ENCODE measurements at places on chromosomes 3 and 15.

DNA sequence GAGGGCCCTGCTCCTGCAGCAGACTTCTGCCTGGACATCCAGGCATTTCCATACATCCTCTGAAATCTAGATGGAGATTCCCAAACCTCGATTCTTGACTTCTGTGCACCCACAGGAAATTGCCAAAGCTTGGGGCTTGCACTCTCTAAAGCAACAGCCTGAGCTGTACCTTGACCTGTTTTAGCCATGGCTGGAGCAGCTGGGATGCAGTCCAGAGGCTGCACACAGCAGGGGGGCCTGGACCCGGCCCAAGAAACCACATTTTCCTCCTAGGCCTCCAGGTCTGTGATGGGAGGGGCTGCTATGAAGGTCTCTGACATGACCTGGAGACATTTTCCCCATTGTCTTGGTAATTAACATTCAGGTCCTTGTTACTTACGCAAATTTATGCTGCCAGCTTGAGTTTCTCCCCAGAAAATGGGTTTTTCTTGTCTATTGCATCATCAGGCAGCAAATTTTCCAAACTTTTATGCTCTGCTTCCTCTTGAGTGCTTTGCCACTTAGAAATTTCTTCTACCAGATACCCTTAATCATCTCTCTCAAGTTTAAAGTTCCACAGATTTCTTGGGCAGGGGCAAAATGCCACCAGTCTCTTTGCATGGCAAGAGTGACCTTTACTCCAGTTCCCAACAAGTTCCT is 11.8 kb upstream of the MYO5A start:
- DNase-seq: no peak

GRCh38 chr3:181417748-181418147 is 294.0 kb upstream of the SOX2 start:
- DNase-seq: no peak

DNA sequence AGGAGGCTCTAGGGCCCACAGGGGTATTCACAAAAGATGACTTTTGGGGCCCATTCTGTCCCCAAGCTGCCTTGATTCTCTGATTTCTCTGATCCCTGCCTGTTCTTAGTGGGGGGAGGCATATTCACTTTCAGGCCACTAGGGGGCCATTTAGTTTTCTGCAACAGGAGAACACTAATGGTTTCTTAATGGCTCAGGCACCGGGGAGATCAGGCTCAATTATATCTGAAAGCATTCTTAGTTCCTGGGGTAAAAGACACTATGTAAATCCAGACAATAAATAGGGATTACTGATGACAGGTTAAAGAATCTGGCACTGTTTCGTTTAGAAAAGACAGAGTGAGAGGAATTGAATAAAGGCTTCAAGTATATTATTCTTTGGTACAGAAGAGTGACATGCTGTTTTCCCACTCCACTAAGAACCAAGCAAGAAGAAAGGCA is 2.5 kb upstream of the INAFM2 start:
- DNase-seq: peak; percentile 58

DNA sequence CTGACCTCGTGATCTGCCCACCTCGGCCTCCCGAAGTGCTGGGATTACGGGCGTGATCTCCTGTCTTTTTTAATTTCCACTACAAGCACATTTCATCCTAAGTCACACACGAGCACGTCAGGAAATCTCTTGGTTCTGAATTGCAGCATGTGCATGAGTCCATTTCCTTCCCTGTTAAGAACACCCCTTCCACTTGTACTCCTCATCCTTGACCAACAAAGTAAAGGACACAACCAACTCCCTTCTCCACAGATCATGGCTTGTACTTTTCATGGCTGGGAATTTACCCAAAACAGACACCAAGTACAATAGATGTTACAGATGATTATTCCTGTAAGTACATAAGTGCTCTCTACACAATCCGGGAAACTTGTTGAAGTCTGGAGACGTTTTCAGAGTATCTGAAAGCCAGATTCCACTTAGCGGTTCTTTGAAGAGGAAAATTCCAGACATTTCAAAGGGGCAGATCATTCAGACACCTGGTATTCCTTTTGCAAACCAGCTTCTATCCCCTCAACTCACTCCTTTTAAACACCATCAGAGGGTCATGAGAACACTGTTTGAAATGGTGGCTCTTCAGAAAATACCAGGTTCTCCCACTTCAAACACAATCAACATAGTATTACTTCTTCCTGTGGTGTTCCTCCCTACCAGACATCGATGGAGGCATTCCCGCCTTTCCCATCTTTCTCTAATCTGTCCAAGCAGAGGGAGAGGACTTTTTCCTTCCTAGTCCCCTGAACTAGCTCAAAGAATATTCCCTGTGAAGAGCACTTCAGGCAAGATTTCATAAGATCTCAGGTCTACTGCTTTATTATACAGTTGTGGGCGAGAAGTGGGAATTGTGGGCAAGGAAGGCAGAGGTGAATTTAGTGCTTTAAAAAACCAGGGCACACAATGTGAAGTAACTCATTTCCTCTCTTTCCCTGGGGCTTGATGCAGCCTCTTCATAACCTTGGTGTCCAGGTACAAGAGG is 80.1 kb upstream of the TSC22D2 start:
- DNase-seq: no peak

DNA sequence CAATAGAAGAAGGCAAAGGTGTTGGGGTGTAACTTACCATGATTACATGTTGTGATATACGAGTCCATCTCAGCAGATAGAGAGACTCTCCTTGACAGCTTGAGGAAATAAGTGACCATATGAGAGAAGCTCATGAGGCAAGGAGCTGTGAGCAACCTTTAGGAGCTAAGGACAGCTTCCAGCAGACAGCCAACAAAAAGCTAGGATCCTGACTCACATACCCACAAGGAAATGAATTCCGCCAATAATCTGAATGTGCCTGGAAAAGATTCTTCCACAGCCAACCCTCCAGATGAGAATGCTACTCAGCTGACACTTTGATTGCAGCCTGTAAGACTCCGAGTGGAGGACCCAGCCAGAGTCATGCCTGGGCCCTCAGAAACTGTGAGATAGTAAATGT is 339.6 kb upstream of the TPRG1 start:
- DNase-seq: no peak

- DNase-seq: no peak
Observed at GRCh38 chr15:97059281-97059680, 728.8 kb downstream of the NR2F2 start.

- DNase-seq: no peak
Observed at GRCh38 chr3:15470261-15470660, 42.9 kb downstream of the EAF1 start.

DNA sequence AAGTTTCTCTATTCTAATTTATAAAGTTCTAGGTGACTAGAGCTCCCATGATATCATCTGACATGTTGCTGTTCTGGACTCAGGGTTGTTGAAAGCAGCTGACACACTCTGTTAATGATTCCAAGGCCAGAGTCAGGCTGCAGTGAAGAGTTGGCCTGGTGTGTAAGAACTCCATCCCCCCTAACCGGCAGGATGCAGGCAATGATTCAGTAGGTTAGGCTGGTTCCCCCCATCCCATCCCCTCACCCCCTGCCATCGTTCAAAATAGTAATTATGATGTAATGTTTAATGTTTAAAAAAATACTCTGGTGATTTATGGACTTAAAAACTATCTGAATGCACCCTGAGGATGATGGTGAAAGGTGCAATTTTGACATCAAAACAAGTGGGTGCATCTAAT is 4.6 kb upstream of the TRIM71 start:
- DNase-seq: no peak

DNA sequence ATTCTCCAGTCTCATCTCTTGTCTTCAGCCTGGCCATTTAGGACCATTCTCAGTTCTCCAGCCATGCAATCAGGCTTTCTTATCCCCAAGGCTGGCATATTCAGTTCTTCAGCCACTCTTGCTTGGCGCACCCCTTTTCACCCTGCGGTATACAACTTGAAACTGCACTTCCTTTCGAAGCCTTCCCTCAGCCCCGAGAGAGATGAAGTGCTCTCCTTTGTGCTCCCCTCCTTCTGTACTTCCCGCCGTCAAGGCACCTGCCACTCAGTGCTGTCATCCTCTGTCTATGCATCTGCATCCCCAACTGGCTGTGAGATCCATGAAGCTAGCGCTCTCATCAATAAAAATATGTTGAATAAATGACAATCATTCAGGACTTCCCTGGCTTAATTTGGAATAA is 45.7 kb downstream of the MORC1 start:
- no peak for DNase-seq

DNA sequence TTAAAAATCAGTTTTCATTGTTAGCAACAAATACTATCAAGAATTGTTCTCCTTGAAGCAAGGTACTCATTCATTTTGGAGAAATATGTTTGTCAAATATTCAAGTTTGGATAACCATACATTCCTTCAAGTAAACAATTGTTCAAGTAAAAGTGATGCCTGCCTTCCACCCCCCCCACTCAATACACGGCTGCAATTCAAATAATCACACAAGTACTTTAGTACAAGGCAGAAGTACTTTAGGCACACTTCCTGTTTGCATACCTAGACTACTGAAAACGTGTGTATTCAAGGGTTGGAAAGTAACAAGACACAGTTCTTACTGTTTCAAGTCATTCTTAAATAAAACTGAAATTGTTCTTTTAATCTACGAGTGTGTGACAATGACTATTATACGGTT is 45.4 kb downstream of the TJP1 start:
- DNase-seq: no peak

- DNase-seq: no peak
Observed at GRCh38 chr15:57048930-57049549, 130.6 kb downstream of the TCF12 start.

DNA sequence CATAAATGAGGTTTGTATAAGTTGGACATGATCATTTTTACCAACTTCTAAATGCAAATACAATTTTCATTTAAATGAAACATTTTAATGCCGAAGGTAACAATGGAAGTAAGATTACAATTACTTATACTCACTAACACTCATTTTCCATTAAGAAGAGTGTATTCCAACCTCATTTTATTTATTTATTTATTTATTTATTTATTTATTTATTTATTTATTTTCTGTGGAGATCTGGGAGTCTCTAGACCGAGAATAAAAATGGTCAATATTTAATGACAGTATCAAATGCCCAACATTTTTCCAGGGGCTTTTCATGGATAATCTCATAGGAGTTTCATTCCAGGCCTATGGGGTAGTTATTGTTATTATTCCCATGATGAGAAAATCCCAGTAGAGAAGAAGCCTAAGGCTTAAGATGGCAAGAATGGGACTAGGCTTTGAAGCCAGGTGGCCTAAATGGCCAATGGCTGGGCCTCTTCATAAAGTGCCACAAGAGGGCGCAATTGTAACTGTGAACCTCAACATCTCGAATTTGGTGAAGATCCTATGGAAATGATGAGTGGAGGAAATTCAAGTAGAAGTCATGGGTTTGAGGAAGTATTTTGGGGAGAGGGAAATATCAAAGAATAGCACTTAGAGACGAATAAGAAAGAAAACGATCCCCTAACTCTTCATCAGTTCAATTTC is 21.3 kb downstream of the VGLL3 start:
- no peak for DNase-seq

- no peak for DNase-seq
Observed at GRCh38 chr15:62869116-62869515, 173.4 kb upstream of the TPM1 start.

- DNase-seq: no peak
Observed at GRCh38 chr3:63900010-63900409, 12.2 kb downstream of the SCAANT1 start.

DNA sequence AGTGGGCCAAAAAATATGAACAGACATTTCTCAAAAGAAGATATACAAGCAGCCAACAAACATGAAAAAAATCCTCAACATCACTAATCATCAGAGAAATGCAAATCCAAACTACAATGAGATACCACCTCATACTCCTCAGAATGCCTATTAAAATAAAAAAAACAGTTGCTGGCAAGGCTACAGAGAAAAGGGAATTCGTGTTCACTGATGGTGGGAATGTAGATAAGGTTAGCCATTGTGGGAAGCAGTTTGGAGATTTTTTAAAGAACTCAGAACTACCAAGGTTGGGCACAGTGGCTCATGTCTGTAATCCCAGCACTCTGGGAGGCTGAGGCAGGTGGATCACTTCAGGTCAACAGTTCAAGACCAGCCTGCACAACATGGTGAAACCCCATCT is 27.8 kb upstream of the C15orf40 start:
- no peak for DNase-seq

DNA sequence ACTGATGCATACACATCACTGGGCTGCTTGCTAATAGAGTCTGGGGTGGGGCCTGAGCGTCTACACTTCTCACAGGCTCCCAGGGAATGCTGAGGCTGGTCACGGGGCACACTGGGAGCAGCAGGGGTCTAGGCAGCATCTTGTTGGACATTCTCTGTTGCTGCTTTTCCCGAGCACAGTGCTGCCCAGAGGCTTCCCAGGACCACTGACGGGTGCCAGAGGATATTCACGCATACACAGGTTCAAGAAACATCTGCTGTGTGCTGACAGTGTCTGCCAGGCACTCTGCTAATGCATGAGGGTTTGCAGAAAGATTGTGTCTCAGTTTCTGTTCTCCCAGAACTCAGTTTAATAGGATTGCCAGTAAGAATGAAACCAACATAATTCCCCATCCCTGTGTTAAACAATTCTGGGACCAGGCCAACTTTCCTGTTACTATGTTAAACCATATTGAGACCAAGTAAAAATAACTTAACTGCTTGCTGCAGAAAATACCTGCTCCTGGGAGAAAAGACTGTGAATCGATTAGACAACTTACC is 23.9 kb upstream of the BCL2L10 start:
- no peak for DNase-seq

- no peak for DNase-seq
Observed at GRCh38 chr3:46449755-46450552, 14.8 kb downstream of the LTF start.

- DNase-seq: peak; percentile 60
Observed at GRCh38 chr15:78709263-78709882, 68.4 kb upstream of the CHRNB4 start.

DNA sequence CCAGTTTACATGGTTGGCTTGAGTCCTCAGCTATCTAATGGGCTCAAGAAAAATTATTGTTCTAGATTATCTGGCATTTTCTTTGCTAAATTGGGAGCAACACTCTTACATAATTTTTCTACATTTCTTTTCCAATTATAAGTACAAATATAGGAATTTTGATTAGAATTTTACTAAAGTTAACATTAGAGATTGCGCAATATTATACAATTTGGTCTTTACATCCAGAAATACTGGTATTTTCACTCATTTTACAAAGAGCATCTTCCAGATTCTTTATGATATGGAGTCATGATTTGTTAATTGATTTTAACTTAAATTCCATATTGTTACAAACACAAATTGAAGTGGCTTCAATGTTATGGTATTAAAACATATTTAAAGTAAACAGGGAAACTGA is 19.7 kb upstream of the GOLGB1 start:
- DNase-seq: no peak

- no peak for DNase-seq
Observed at GRCh38 chr3:100063929-100064461, 50.3 kb downstream of the FILIP1L start.
